ENCODE measurements at places on chromosomes 3 and 15.

- no peak for DNase-seq
Measured at GRCh38 chr15:85047271-85047948, 65.8 kb downstream of the PDE8A start.

DNA sequence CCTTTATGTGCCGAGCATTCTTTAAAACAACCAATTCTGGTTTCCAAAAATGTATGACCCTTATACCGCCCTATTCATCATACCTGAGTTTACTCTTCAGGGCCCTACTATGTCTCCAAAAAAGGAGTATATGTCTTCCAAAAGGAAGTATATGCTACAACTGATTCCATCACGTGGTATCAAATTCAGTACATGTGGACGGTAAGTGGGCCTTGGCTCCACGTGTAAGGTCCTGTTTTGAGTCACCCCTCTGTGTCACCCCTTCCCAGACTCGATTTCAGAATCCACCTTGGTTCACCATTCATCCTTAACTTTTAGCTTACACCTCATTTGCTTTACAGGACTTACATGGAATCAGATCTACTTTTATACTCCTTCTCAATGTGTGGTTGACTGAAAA is 37.8 kb downstream of the ABHD2 start:
- DNase-seq, result no peak

DNA sequence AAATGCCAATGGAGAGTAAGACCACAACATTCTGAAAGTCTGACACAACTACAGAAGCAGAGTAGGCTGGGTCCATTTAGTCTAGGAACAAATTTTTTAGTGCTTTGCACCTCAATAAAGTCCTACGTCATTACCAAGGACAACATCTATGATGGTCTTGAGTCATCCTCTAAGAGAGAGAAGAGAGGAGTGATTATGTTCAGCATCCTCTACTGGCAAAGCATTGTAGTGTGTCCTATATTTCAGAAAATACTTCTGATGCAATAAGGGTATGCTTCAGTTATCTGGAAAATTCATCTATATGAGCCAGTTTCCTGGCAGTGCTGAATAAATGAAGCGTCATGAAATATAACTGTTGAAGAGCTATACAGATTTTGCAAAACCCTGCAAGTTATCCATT is 95.6 kb downstream of the P2RY1 start:
- no peak for DNase-seq

DNA sequence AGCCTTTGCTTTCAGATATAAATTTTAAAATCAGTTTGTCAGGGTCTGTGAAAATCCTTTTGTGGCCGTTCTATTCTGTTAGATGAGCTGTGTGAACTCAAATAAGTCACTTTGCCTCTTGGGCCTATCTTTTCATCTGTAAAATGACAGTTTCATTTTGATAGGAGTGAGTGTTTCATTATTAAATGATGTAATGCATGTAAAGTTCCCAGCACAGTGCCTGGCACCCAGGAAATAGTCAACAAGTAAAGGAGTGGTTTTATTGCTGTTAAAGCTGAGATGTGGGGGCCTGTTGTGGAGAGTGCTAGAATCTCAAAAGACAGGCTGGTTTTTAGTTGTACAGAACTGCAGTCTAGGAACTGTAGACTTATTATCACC is 394.5 kb upstream of the CFAP20DC start:
- DNase-seq, result no peak

- DNase-seq, result no peak
Measured at GRCh38 chr3:131899021-131899420, 135.8 kb downstream of the CPNE4 start.

- DNase-seq, result no peak
Measured at GRCh38 chr15:69344238-69344637, 45.5 kb downstream of the PAQR5 start.

GRCh38 chr3:7400360-7400759 is 539.4 kb downstream of the GRM7 start:
- no peak for DNase-seq

DNA sequence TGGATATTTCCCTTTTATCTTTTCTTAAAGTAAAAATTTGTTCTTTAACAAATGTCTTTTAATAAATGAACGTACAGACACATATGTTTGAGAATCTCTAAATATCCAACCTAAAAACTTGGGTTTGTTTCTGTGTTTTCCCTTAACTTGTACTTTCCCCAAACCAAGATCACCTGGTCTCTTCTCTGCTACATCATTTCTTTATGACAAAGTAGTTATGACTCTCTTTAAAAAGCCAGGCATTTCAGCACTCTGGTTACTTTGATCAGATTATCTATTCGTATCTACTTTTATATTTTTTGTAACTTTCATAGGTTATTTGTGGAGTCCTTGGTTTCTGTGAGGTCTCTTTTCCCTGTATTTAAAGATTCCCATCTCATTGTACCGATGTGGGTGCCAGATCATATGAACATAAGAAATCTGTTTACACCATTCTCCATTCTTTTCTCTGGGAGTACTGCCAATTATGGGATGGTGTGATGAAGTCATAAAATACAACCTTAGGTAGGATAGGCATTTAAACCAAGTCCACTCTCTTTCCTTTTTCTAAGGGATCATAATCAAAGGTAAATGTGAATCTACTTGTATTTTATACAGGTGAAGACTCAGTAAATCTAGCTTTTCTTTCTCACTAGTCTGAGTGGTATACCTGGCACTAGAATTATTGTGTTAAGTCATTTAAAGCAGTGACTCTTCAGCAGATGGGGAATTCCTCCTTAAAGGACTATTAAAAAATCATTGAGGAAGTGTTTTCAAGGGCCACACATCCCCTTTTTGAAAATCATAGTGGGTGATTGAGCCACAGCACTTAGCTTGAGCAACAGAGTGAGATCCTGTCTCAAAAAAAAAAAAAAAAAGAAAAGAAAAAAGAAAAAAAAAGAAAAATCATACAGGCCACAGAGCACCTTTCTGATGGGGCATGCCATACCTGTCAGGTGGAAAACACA is 12.4 kb upstream of the NFKBIZ start:
- DNase-seq, result no peak

- DNase-seq, result no peak
Measured at GRCh38 chr3:159828542-159828943, 160.1 kb upstream of the IL12A start.

DNA sequence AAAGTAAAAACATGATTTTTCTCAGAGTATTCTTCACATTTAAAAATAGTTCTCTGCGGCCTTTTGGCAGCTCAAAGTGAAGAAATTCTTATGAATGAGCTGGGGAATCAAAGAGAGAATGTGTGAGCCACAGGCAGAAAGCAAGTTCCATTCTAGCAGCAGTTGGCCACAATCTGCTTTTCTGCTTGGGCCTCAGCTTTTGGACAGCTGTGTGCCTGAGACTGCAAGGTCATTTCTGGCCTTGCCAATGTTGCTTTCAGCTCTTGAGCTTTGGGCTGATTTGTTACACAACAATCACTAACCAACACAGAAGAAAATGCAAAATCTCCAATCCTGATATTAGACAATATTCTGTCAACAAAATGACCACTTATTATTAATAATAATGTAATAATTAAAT is 14.4 kb upstream of the TM4SF4 start:
- DNase-seq, result no peak
